ENCODE measurements at places on chromosomes 1 and 21. TPM values are rescaled to one million over a fixed set of nuclear protein-coding genes. Genes with fewer than 3 reads are reported as not detected.

Gene CD5L
- total RNA-seq: 0.19 TPM

Gene LCE2C
- not detected for total RNA-seq

Gene KIF21B
- total RNA-seq: 1.5 TPM

Gene PROK1
- total RNA-seq: 1.0 TPM

Gene HLX
- 6.2 TPM for total RNA-seq

Gene S100A7A
- total RNA-seq: not detected

Gene CYP4Z1
- not detected for total RNA-seq

DNA sequence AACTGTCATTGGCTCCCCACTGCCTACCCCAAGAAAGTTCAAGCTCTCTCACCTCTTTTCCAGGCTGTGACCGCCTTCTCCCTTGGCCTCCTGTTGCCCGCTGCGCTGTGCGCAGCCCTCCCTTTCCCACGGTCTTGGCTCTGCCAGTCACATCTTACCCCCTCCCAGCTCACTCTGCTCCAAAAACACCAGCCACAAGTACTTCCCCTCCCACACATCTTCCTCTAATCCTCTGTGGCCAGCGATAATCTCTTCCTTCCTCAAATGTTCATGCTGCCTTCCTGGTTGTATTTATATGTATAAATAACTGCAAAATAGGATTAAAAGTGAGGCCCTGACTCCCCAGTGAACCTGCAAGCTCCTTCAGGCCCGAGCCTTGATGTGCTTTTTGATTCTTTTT is 81.8 kb downstream of the AJAP1 start:
- DNase-seq: no peak

GRCh38 chr1:220076861-220077762 is 12.5 kb downstream of the BPNT1 start:
- no peak for DNase-seq

DNA sequence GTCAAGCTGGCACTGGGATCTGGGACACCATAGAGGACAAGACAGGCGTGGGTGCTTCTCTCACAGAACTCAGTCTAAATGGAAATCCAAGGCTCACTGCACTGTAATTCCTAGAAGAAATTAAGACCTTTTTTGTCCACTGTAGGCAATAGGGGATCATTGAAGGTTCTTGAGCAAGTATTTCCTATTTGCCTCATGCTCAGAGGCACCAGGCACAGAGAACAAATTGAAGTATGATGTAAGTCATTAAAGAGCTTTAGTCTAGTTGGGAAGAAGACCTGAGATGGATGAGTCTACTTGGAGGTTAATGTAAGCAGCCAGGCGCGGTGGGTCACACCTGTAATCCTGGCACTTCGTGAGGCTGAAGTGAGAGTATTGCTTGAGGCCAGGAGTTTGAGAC is 34.6 kb downstream of the EIF2D start:
- DNase-seq: no peak

- peak; percentile 74 for DNase-seq
Observed at GRCh38 chr1:147494998-147495580, 46.2 kb upstream of the BCL9 start.

DNA sequence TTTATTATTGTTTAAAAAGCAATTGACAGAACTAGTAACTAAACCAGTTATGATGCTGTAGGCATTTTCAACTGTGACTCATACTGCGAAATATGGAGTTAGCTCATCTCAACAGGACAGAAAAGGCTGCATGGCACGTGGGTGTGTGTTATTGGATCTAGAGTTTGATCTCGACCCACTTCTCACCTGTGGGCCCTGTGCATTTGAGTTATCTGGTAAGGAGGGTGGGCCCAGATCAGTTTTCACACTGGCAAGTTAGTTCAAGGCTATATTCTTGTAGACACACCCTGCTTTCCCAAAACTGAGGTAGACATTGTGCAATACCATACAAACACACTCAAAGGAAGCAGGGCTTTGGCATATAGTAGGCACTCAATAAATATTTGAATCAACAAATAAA is 71.3 kb upstream of the PRDX6 start:
- no peak for DNase-seq

Data from right atrium auricular region (tissue), 2 donors.